Stomach (tissue), 19 donors: ENCODE measurements at places on chromosomes 6 and 20.

DNA sequence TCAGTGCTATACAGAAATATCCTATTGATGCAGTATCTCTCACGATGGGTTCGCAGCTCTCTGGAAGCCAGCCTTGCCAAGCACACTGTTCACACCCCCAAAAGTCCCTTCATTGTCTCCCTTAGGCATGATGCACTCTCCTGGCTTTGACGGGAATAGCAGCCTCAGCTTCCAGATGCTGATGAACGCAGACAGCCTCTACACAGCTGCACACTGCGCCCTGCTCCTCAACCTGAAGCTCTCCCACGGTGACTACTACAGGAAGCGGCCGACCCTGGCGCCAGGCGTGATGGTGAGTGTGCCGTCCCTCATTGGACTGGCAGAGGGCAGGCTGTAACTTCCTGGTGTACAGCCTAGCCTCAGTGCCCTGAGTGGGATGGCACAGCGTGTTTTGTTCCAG, 60.0 kb upstream of the PBOV1 start:
- DNase-seq: no peak

- DNase-seq: no peak
These were observed 82.6 kb downstream of the FOXA2 start for GRCh38 chr20:22501566-22502344.

DNA sequence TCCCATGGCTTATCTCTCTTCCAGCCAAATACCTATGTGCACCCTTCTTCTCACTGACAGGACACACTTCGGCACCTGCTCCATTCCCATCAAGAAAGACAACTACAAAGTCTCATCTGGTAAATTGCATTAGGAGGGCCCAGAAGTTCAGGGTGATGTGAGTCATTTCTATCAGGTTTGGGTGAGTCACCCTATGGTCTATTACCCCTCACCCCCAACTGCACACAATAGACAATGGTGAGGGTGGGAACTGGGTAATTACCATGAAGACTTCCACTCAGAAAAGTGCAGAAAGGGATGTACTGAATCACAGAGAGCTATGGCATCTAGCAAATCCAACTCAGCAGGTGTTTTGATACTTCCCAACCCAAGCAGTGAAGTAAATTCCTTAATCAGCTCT, 54.8 kb downstream of the OPN5 start:
- no peak for DNase-seq

GRCh38 chr20:35908007-35908406, 46.3 kb downstream of the SCAND1 start:
- DNase-seq: no peak

GRCh38 chr20:8946036-8946940, 122.6 kb upstream of the PLCB4 start:
- DNase-seq: no peak

GRCh38 chr6:160430203-160430602, 82.0 kb downstream of the SLC22A3 start:
- DNase-seq: no peak

DNA sequence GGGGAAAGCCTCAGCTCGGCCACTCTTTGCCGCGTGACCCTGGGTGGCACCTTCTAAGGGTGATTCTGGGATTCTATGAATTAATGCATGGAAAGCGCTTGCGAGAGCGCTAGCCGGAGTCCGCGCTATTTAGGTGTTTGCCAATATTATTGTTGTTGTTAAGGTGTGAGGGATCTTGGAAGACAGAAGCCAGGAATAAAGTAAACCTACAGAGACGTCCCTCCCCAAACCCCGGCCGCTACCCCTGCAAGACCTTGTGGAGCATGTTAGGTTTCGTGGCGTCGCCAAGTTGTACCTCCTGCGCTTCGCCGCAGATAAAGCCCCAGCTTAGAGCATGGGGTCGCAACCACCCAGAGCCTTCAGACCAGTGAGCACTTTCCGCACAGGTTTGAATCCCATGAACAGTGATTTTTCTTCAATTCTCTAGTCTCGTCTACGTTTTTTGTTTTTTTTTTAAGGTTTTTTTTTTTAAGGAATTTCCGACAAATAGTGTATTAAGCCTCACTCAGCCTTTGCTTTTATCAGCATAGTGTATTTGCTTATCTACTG, 16.9 kb upstream of the ZSCAN9 start:
- DNase-seq: no peak

DNA sequence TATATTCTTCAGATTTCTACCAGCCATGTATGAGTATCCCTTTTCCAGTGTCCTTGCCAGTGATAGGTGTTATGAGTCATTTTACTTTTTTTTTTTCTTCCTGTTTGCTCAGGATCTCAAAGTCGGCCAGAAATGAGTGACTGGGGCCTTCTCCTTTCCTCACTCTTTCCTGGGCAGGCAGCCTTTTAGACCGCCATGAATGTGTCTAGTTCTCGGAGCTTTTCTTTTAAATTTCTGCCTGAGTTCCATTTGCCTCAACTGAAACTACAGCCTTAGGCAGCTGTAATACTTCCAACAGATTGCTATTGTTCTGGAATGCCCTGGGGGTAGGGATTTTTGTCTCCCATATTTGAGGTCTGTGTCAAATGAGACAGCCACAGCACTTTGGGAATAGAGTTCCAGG, 83.7 kb downstream of the STXBP5 start:
- peak; percentile 6 for DNase-seq

DNA sequence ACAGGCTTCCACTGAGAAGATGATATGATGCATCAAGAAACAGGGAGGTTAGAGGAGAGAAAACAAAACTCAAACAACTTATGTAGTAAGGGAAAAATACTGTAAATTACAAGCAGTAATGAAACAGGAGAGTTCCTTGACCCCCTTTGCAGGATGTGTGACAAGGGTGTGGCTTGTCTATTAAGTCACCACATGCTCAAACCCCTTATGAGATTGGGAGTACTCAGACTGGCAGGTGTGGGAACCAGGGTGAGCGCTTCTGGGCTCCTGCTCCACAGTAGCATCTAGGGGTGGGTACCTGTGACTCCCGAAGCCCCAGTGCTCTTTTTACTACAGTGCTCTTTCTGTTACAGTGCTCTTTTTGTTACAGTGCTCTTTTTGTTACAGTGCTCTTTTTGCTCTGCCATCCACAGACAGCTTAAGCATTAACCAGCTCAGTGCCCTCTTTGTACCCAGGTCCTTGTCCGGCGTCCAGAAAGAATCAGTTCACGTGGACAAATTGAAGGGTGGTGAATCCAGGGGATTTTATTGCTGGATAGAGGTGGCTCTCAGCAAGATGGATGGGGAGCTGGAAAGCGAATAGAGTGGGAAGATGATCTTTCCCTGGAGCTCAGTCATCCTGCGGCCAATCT, 28.7 kb downstream of the OLIG3 start:
- DNase-seq: no peak

GRCh38 chr20:53009979-53010735, 38.0 kb downstream of the TSHZ2 start:
- DNase-seq: no peak

- peak; percentile 61 for DNase-seq
These were observed 7.3 kb downstream of the TFAP2D start for GRCh38 chr6:50720623-50721022.

DNA sequence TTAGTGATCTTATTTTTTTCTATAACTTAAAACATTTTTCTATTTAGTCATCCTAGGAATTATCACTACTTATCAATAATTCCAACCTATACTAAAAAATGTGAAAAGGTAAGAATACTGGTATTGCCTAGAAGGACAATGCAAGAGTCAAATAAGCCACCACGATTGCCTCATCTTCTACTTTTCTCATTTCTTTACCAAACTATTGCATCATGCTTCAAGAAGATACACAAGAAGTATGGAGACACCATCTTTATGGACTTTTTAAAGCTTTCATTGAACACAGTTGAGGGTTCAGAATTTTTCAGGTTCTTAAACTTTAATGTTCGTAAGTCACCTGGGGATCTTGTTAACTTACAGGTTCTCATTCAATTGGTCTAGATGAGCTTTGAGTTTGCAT, 25.9 kb downstream of the ELOVL2 start:
- no peak for DNase-seq

DNA sequence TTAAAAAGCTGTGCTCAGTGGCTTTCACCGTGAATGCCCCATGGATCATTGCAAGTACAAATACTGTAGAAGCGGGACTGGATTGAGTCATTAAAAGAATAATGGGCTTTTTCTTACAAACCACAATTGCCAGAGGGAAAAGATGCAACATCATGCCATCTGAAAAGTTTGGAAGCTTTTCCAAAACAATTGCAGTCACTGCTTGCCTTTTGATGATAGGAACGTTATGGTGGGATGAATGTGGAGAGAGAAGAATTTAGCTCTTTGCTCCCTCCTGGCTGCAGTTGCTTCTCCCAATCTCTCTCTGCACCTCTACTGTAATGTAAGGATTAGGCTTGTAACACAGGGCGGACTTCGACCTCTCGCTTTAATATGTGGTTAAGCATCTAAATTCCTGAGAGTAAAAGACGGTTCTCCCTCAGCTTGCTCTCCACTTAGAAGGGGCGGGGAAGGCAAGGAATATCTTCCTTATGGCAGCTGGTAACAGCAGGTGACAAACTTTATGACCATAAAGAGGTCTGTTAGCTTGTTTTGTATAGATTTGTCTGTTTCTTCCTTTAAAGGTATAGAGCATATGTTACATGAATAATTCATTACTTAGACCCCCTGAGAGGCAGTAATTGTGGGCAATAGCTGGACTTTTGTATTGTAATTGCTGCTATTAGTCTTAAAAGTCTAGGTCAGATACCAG, 376.1 kb downstream of the UTRN start:
- DNase-seq: no peak

DNA sequence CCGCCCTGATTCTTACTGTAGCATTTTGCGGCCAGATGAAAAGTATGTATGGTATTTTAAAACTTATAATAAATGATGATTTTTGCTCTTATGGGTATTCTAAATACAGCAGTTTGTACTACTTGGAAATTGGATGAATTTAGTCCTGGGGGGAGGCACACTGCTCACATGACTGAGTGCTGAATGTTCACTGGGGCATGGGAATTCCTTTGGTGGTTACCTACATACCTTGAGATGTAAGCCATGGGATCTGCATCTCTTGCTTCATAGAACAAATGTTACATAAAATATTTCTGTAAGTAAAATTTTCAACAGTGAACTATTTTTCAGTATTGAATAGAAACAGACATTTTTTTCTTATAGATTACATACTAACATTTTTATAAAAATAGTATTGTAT, 71.1 kb downstream of the FIG4 start:
- no peak for DNase-seq

GRCh38 chr20:64176551-64176950, 12.3 kb downstream of the MYT1 start:
- DNase-seq: no peak

GRCh38 chr20:62705627-62706026, 3.0 kb upstream of the NTSR1 start:
- DNase-seq: no peak

- DNase-seq: peak; percentile 97
These were observed 31.3 kb upstream of the HFE start for GRCh38 chr6:26055719-26056582.
